ENCODE measurements at places on chromosomes 2 and 18. TPM values are rescaled to one million over a fixed set of nuclear protein-coding genes. Genes with fewer than 3 reads are reported as not detected.
A peak's percentile ranks its signal among the peaks of the same experiment; 100 is the strongest.

RGPD8 gene
- 4.0 TPM for polyA plus RNA-seq

GRCh38 chr18:1846640-1847039 lies 724.7 kb downstream of the METTL4 start:
- DNase-seq = no peak

CPO gene
- 2.8 TPM for polyA plus RNA-seq

DNA sequence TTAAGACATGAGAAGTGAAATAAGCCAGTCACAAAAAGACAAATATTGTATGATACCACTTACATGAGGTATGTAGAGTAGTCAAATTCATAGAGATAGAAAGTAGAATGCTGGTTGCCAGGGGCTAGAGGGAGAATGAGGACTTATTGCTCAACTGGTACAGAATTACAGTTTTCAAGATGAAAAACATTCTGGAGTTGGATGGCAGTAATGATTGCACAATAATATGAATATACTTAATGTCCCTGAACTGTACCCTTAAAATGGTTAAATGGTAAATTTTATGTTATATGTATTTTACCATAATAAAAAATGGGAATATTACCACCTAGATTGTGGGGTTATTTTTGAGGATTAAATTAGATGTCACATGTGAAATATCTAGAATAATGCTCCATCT lies 341.2 kb downstream of the CLIP4 start:
- DNase-seq = no peak

GULP1 gene
- 59.4 TPM for polyA plus RNA-seq

DNA sequence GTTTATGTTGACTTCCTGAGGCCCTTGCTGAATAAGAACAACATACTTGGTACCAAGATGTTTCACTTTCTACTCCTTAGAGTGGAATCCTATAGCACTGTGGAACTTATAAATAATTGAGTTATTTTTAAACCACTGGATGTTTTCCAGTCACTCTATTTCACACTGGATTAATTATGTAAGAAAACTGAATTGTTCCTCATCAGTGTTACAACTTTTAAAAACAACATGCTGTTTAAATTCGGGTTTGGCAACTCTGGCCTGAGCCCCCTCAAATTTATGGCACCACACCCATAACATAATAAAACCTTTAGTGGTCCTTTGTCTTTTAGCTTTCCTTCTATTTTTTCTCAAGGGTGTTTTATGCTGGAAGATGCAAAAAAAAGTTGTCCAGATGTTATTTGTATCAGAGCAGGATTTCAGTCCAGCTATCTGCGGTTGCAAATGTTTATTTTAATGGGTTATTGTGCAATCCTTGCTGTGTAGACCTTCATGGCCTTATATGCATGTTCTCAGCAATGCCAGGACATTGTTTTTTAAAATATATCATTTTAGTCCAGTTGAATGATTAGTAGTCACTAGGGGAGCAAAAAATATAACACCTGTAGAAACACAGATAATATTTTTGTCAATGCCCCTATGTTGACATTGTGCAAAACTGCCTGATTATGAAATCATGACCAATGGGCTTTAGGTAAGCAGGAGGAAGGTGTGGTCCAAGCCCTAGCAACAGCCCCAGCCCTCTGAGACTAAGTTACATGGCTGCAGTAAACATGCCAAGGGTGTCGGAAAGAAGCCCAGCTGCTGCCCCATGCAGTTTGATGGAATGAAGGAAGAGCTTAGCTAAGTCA lies 638.0 kb upstream of the ZEB2 start:
- peak; percentile 71 for DNase-seq

- no peak for DNase-seq
Observed at GRCh38 chr2:203918839-203919238, 17.7 kb upstream of the ICOS start.

GRCh38 chr2:216188559-216188850 lies 79.4 kb downstream of the XRCC5 start:
- DNase-seq = no peak

DNA sequence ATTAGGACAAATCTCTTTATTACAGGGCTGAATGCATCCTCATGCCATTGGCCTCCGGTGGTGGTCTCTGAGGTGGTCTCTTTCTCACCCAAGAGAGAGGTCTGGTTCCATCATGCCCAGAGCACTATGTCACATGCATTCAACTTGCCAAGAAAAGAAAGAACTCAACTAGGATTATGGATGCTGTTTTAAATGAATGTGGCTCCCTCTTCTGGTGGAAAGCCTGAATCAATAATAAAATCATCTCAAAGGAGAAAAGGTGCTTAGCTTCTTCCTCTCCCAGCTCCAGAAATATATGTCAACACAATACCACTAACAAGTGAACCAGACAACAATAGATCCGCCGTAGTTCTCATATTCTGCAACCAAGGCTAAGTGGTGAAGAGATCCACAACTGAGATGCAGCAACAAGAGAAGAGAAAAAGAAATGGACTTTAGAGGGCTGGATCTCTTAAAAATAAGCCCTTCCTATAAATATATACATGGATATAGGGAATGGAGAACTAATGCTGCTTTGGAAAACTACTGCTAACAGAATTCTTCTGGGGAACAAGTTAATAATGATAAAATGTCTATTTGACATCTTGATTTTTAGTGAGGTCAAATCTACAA lies 396.8 kb downstream of the NCKAP5 start:
- peak; percentile 73 for DNase-seq

B3GNT7 gene
- 3.0 TPM for polyA plus RNA-seq

DNA sequence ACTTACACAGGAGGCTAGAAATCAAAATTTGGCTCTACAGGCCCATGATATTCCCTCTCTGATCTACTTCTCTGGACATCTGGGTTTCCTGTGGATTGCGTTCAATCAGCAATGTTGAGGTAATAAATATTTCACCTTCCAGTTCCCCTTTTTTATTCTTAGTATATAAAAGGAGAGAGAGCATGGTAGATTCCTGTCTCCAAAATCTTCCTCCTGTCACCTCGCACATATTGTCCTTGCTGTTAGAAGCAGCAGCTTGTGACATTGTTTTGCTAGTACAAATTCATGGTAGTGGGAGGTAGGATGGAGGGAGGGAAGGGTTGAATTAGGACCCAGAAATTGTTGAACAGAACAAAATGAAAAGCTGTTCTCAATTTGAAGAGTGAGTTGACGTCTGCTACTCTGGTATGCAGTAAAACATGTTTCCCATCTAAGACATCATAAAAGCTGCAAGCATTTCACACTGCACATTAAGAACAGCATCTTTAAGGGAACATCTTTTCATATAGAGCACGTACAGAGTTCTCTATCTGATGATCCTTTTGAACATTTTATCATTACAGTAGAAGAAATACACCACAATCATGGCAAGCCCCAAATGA lies 156.4 kb downstream of the RDH14 start:
- DNase-seq = no peak

DNA sequence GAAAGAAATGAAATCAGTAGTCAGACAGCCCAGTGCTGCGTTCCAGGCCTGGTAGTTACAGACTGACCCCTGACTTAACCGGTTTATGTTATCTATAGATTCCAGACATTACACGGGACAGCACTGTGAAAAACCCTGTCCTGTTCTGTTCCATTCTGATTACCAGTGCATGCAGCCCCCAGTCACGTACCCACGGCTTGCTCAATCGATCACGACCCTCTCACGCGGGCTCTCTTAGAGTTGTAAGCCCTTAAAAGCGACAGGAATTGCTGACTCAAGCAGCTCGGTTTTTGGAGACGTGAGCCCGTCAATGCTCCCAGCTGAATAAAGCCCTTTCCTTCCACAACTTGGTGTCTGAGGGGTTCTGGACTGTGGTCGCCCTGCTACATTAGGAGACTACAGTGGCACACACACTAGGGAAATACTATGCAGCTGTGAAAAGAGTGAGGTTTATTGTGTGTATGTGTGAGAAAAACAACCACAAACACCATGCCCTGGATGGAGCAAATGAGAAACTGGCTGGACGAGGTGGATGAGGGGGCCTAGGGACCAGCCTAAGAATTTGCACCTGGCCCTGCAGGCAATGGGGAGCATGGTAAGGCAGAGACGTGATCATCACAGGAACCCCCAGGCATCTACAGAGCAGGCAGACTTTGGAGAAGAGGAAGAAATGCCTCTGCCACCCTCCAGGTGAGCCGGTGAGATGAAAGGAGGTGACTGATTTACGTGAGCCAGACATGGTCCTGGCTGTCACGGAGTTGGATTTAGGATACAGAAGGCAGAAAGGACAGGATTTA lies 49.1 kb upstream of the SEMA4C start:
- no peak for DNase-seq

PTPRN gene
- polyA plus RNA-seq = 0.27 TPM

DNA sequence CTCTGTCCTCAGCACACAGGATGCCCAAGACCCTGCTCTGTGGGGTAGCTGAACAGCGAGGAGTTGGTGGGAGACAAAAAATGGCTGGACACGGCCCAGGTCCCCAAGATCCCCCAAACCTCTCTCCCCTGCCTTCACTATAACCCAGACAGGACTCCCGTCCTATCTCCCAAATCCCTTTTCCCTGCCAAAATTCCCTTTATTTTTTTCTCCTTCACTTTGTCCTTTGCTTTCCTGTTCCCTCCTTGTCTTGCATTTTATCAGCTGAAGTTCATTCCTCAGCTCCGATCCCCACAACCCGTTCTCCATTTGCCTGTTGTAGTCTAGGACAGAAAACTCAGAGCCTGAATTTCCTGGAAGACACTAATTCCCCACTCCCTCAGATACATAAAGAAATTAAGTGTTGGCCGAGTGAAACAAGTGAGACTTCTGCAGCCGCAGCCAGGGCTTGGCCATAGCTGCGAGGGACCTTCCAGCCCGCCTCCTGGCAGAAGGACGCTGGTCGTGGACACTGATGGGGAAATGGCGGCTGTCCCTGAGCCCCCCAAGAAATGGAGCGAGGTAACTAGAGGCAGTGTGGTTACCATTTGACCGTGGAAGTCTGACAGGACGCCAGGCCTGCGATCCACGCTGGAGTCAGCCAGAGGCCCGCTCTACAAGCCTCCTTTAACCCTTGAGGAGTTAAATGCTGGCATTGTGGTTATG lies 173.6 kb downstream of the BCL2 start:
- DNase-seq = no peak

DNA sequence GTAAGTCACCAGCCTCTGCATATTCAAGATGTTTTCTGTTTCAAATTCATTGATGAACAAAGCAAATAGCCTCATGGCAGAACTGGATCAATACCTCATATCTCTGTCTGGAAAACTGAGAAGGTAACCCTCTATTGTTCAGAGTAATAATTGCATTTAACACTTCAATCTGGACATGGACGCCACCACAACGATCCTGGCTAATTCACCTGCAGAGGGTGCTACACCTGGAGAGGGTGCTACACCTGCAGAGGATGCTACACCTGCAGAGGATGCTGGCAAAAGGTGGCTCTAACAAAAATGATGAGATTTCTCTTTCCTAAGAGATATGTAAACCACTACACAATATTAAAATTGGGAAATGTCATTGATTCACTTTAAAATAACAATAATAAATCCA lies 183.1 kb upstream of the HNRNPA3 start:
- no peak for DNase-seq

UGT1A4 gene
- polyA plus RNA-seq = not detected

VIL1 gene
- polyA plus RNA-seq = 32.8 TPM

UGT1A8 gene
- not detected for polyA plus RNA-seq

- no peak for DNase-seq
Observed at GRCh38 chr2:161241894-161242293, 66.3 kb upstream of the PSMD14 start.

FBXO41 gene
- polyA plus RNA-seq = 2.1 TPM

DNA sequence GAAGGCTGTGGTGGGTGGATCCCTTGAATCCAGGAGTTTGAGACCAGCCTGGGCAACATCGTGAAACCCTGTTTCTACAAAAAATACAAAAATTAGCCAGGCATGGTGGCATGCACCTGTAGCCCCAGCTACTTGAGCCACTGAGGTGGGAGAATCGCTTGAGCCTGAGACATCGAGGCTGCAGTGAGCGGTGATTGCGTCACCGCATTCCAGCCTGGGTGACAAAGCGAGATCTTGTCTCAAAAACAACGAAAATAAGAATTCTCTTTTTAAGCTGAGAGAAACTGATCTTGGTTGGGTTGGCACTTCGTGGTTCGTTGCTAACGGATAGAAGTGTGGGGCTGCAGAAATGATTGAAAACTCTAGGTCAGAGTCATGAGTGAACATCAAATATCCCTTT lies 109.3 kb upstream of the CNGA3 start:
- DNase-seq = no peak

DNA sequence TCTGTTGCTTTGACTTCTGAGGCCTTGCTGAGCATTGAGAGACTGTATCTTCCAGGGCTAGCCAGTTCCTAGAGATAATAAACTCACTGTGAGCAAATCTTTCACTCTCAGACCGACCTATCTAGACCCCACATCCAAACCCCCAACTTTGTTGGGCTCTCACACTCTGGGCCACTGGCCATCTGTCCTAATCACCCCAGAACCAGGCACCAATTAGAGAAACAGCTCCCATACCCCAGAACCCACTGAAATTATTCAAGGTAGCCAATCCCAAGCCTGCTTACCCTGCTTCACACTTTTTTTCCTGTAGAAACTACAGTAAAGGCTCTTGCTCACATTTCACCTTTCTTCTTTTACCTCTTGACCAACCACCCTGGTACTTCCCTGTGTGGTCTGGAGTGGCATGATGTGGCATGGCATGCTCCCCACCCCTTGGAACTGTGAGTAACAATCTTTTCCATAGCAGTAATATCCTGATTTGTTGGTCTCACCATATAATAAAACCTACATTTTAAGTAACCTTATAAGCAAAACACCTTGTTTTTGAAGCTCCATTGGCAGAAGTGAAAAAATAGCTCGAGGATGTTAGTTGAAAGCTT lies 55.2 kb downstream of the ANKRD12 start:
- DNase-seq = no peak

DNA sequence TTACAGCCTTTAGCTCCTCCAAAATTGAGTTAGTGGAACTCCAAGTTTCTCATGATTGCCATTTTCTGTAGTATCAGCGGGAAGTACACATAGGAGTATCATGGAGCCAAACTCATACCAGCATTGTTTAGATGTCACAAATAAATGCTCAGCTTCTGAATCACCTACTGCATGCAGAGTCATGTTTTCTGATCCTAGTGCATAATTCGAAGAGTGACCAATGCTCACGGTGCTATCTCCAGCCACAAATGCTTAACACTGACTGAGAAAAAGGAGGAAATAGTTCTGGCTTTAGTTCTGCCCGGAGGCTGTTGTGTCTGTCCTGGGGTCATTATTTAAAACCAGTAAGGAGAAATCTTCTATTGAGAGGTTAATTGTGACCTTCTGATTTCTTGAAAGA lies 45.4 kb upstream of the LRATD1 start:
- no peak for DNase-seq

- DNase-seq = no peak
Observed at GRCh38 chr2:180679693-180680092, 300.7 kb upstream of the UBE2E3 start.

DNA sequence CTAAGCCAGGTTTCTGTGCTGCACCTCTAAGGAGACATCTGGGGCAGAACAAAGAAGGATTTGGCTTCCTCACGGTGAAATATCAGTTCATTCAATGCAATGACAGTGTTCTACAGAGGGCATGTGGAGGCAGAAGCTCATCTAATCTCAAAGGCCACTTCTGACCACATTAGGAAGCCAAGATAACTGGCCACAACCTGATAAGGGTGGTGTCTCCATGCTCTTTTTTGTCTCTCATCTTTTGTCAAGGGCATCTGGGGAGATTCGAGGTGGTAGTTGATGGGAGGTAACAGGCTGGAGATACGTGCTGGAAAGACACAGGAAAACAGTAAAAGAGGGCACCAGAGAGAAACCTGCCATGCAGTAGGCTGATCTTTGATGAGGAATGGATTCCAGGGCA lies 303.9 kb downstream of the LRATD1 start:
- no peak for DNase-seq

GRCh38 chr2:235616885-235617284 lies 123.0 kb downstream of the AGAP1 start:
- no peak for DNase-seq

Measured in renal pelvis (tissue), 12 donors.